ENCODE measurements at places on chromosomes 11 and 22.

DNA sequence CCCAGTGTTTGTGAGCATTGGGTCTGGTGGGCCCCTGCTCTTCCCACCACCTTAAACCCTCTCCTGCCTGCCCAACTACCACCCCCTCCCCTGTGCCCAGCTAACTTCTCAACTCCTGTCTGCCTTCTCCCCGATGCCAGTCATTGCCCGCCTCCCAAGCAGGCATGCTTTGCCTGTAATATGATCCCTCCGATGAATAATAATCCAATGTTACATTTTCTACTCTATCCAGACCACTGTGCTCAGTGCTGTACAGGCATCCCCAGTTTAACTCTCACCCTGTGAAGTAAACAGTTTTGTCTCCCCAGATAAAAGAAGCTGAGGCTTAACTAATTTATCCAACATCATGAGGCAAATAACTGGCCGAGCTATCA, 35.5 kb upstream of the OLFML1 start:
- DNase-seq: peak; percentile 10

GRCh38 chr11:17388609-17389210, at the start of gene KCNJ11:
KCNJ11 (minus strand) TSS chr11:17388659; CDS start chr11:17388091, 568 bp downstream.
- DNase-seq: no peak

- no peak for DNase-seq
Observed at GRCh38 chr11:65557280-65558001, 718 bp downstream of the LTBP3 start.

GRCh38 chr22:47628477-47629272, 866.2 kb downstream of the TBC1D22A start:
- no peak for DNase-seq

DNA sequence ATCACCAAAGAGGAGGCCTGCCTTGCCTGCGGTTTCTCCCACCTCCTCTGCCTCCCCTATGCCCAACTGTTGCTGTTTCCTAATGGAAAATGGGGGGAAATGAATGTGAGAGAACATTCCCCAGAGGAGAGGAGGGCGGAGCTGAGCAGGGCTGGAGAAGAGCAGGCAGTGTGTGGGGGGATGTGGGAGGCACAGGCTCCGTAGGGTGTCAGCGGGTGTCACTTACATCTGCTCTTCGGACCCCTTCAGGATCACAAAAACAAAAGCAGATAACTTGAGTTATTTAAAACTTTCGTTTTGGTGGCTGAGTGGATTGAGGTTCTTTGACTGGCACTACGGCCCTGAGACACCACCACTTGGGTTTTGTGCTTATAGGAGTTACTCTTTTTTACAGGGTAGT, 93.8 kb downstream of the CEP164 start:
- DNase-seq: no peak

GRCh38 chr11:19683141-19683805, 29.4 kb upstream of the NAV2 start:
- DNase-seq: peak; percentile 45

GRCh38 chr11:37442576-37442975, 844.5 kb upstream of the RAG2 start:
- peak; percentile 57 for DNase-seq

DNA sequence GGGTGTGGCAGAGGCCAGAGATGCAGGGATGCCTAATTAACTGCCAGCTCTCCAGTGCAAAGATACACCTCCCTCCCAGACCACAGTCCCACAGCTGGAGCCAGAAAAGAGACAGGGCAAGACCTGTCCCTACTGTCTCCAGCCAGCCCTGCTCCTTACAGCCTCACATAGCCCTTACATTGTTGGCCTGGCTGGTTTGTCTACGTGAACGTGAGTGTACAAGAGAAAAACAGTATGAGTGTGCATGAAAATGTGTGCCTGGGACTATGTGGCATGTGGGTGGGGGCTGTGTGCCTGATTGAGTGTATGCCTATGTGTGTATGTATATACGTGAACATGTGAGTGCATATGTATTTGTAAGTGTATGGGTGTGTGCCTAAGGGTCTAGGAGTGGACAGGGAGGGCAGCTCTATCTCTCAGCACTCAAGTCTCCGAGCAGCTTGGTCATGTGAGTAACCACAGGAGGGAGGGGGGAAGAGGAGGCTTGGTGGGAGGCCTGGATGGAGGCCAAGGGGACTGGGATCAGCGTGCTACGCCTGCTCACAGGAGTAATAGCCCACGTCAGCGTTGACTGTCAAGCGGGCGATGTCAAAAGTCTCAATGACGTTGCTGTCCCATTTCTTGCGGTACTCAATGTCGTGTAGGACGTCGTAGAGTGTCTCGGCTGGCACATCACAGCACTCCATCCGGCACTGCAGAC, 6.6 kb upstream of the ARAP1 start:
- DNase-seq: peak; percentile 93

DNA sequence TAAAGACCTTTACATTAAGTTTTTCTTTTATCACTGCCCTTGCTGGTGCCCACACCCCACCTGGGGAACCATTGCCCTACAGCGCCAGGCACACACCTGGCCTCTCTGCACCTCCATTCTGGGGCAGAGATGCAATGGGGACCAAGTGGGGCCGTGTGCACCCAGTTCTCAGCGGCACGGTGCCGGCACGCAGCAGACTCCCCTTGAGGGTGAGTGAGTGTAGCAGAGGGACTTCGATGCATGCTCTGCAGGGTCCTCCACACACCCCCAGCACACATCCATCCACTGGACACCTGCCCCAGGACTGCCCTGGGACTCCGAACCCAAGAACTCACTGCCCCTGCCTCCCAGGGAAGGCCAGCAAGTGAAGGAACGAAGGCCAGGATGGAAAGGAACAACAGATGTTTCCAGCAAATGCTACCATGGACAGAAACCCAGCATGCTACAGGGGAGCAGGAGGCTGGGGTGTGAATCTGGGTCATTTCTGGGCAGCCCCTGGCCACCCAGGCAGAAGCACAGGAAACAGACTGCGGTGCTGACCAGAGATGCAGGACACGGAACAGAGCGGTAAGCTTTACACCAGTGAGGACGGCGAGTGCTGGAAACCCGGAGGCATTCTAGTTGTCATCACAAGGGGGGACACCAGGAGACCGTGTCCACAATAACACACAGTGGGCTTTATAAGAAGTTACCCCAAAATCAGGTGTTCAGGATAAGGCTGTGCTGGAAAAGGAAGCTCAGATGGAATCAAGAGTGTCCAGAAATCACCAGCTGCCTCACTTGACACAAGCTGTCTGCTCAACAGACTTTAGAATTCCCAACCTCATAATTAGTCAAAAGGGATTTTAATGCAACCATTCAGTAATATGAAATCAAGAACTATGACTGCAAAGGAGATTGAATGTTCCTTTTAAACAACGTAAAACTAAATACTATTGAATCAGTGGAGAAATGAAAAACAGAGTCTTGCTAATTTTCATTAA, 32.7 kb upstream of the MOB2 start:
- DNase-seq: no peak

DNA sequence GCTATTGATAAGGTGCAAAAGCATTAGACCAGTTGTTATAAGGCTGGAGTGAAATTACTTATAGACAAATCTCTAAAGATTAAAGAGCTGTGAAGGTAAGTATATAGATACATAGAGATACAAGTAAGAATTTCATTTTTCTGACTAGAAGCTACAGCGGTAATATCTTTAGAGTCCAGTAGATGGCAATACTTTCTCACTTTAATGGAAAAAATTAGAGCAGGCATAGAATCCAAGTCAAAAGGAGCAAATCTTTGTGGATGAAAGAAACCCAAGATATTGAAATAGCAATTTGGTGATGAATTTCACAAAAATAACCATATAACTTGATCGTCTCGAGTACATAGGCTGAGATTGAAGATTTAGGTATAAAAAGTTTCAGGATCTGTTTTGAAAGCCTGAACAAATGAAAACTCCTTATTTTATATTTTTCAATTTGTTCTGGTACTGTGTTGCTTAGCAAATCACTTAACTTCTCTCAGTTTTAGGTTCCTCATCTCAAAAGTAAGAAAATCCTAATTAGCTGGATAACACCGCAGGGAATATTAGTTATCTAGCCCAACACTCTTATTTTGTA, 81.9 kb downstream of the UVRAG start:
- DNase-seq: peak; percentile 67

DNA sequence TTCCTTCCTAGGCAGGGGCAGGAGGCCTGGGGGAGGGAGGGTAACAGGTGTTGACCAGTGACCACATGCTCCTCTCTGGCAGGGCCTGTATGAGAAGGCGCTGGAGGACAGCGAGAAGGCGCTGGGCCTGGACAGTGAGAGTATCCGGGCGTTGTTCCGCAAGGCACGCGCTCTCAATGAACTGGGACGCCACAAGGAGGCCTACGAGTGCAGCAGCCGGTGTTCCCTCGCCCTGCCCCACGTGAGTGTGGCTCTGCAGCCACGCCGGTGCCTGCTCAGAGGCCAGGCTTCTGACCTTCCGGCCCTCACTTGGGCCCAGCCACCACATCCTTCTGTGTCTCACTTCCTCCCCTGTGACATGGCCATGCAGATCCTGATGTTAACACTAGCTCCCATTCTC, 25.8 kb downstream of the ZC3H7B start:
- no peak for DNase-seq
